ENCODE measurements at places on chromosomes 2 and 18.

DNA sequence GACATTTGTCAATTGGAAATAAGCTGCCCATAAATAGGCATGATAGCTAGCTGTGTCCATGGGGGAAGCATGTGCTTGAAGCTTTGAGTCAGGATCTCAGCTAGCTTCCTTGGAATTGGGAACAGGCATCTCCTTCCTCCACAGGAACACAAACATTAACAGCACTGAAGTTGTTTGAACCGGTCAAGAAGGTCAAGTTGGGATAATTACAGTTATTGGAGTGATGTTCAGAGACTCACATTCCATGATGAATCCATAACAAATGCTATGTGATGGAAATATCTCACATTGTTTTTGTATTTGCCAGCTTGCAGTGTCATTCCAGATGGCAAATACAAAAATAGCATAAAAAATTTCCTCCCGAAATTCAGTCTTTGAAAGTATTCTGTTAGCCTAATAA, 347.6 kb upstream of the SMIM21 start:
- no peaks in the 10 kb centered on the region for H3K27me3 ChIP-seq
- no peaks in the 10 kb centered on the region for H3K4me1 ChIP-seq

- H3K4me1 ChIP-seq = peaks cover 23% of the 10 kb centered on the region
- no peaks in the 10 kb centered on the region for H3K36me3 ChIP-seq
- no peak for DNase-seq
- no peaks in the 10 kb centered on the region for H3K27me3 ChIP-seq
- H3K4me3 ChIP-seq = no peak overlapping the region
Observed at GRCh38 chr2:80473796-80474195, 169.2 kb upstream of the LRRTM1 start.

GRCh38 chr2:3154700-3155099, 222.9 kb downstream of the EIPR1 start:
- no peak for DNase-seq
- 0 out of 2 replicates have a peak, but pooled peaks cover 5% of the 10 kb centered on the region for H3K4me1 ChIP-seq
- H3K27me3 ChIP-seq = no peaks in the 10 kb centered on the region
- H3K27ac ChIP-seq = no peak overlapping the region
- H3K4me3 ChIP-seq = no peak overlapping the region
- no peaks in the 10 kb centered on the region for H3K36me3 ChIP-seq

DNA sequence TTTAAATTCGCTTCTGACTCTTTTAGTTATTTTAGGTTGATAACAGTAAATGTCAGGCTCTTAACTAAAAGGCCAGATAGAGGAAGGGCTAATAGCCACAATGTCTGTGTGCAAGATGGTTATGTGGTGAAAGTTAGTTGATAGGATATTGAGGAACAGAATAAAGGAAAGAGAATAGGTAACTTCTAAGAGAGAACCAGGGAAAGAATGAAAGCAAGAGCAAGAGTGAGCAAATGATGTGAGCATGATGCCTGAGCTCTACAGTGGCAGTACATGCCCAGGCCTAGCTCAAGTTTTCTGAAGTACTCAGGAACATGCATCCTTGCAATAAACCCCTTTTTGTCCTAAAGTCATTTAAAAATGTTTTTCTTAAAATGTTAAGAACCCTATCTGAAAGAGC, 12.5 kb upstream of the TFPI start:
- no peak for DNase-seq
- H3K27me3 ChIP-seq = no peaks in the 10 kb centered on the region
- no peaks in the 10 kb centered on the region for H3K36me3 ChIP-seq
- no peaks in the 10 kb centered on the region for H3K4me1 ChIP-seq
- no peak overlapping the region for H3K4me3 ChIP-seq
- no peak overlapping the region for H3K27ac ChIP-seq

- H3K27ac ChIP-seq = no peak overlapping the region
- H3K36me3 ChIP-seq = no peaks in the 10 kb centered on the region
- H3K4me3 ChIP-seq = no peak overlapping the region
- H3K4me1 ChIP-seq = peaks cover 31% of the 10 kb centered on the region
- H3K27me3 ChIP-seq = no peaks in the 10 kb centered on the region
Observed at GRCh38 chr2:9311488-9311887, 104.9 kb downstream of the ASAP2 start.

- H3K4me3 ChIP-seq = no peak overlapping the region
- no peaks in the 10 kb centered on the region for H3K4me1 ChIP-seq
- H3K27me3 ChIP-seq = no peaks in the 10 kb centered on the region
- DNase-seq = no peak
Observed at GRCh38 chr2:50431958-50432650, 599.8 kb downstream of the NRXN1 start.

- H3K36me3 ChIP-seq = no peaks in the 10 kb centered on the region
- no peak overlapping the region for H3K27ac ChIP-seq
- no peak for DNase-seq
- H3K4me1 ChIP-seq = peaks cover 7% of the 10 kb centered on the region
- no peak overlapping the region for H3K4me3 ChIP-seq
- no peaks in the 10 kb centered on the region for H3K27me3 ChIP-seq
Observed at GRCh38 chr2:18819566-18819965, 230.2 kb upstream of the NT5C1B start.

GRCh38 chr2:45047301-45047700, 38.0 kb upstream of the SIX2 start:
- DNase-seq = no peak
- no peaks in the 10 kb centered on the region for H3K36me3 ChIP-seq
- H3K27ac ChIP-seq = no peak overlapping the region
- H3K4me1 ChIP-seq = no peaks in the 10 kb centered on the region
- H3K4me3 ChIP-seq = no peak overlapping the region

DNA sequence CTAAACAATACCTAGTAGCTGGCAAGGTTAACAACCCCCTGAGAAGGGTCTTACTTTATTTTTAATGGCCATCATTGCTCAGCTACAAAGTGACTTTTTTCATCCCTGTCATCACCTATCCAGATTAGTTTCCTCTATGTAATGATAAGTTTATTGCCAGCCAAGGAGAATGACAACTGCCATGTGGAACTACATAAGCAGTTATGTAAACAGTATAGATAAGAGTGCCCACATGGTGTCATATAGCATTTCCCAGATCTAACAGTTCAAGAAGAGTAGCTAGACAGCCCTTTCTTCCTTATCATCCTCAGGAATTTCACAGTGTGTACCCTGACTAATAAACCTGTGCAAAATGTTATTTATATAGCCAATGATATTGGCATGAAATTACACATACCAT, 240.2 kb upstream of the PIK3C3 start:
- no peaks in the 10 kb centered on the region for H3K36me3 ChIP-seq
- no peak overlapping the region for H3K27ac ChIP-seq
- H3K4me1 ChIP-seq = no peaks in the 10 kb centered on the region
- no peaks in the 10 kb centered on the region for H3K27me3 ChIP-seq
- H3K4me3 ChIP-seq = no peak overlapping the region

- no peak overlapping the region for H3K27ac ChIP-seq
- no peak for DNase-seq
- no peaks in the 10 kb centered on the region for H3K27me3 ChIP-seq
- no peaks in the 10 kb centered on the region for H3K4me1 ChIP-seq
- no peaks in the 10 kb centered on the region for H3K36me3 ChIP-seq
Observed at GRCh38 chr2:30382995-30383394, 64.1 kb upstream of the LCLAT1 start.

GRCh38 chr18:5388896-5389295, 93.4 kb upstream of the ZBTB14 start:
- no peak overlapping the region for H3K4me3 ChIP-seq
- H3K27me3 ChIP-seq = no peaks in the 10 kb centered on the region
- H3K36me3 ChIP-seq = no peaks in the 10 kb centered on the region
- no peaks in the 10 kb centered on the region for H3K4me1 ChIP-seq
- H3K27ac ChIP-seq = no peak overlapping the region

GRCh38 chr18:34385311-34385710, 160.6 kb upstream of the NOL4 start:
- no peak for DNase-seq
- H3K4me3 ChIP-seq = no peak overlapping the region
- H3K4me1 ChIP-seq = no peaks in the 10 kb centered on the region

- H3K27ac ChIP-seq = no peak overlapping the region
- no peak overlapping the region for H3K4me3 ChIP-seq
- no peak for DNase-seq
Observed at GRCh38 chr2:72027426-72028161, 120.1 kb downstream of the CYP26B1 start.

GRCh38 chr2:95296880-95297487, at the start of gene KCNIP3:
TSS of gene KCNIP3 (plus strand) at chr2:95297347. CDS start at chr2:95297439, 92 bp downstream.
- no peak within 1 kb of the TSS for H3K4me3 ChIP-seq
- no peak within 1 kb of the TSS for H3K27ac ChIP-seq
- no peak for DNase-seq
- no peaks in the 10 kb centered on the region for H3K4me1 ChIP-seq

DNA sequence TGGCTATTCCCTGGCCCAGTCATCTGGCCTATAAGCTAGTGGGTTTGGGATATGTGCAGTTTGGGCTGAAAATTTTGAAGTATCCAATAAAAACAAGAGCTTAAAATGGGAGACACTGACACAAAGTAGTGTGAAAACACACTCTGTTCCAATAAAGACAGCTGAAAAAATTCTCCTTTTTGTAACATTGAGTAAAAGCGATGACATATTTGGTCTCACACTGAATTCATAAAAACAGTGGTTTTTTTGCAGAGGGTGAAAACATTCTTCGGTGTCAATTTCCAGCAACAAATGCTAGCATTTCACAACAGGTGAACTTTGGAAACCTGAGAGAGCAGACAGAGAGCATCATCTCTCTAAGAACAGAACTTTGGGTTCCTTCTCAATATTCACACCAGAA, 142.2 kb downstream of the OSR1 start:
- no peaks in the 10 kb centered on the region for H3K36me3 ChIP-seq
- H3K4me1 ChIP-seq = no peaks in the 10 kb centered on the region
- H3K4me3 ChIP-seq = no peak overlapping the region
- no peak for DNase-seq
- no peaks in the 10 kb centered on the region for H3K27me3 ChIP-seq
- H3K27ac ChIP-seq = no peak overlapping the region

DNA sequence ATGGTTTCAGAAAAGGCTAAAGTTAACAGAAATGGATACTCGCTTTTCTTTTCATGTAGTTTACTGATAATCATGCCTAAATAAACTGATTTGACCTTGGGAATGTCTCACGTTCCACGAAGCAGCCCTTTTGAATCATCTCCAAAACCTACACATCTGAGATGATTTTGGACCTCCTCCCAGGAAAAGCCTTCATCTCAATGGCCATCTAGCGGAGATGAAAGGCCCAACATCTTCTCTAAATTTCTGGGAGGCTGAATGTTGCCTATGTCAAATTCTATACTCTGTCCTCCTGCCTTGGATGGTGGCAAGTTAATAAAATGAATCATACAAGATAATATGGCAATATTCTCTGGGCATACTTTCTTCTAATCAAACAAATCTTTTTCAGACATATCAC, 448.5 kb downstream of the ZEB2 start:
- H3K27me3 ChIP-seq = no peaks in the 10 kb centered on the region
- no peaks in the 10 kb centered on the region for H3K4me1 ChIP-seq
- DNase-seq = no peak
- no peak overlapping the region for H3K4me3 ChIP-seq
- no peaks in the 10 kb centered on the region for H3K36me3 ChIP-seq
- no peak overlapping the region for H3K27ac ChIP-seq

GRCh38 chr2:233486778-233487552, 79.6 kb downstream of the USP40 start:
- H3K4me3 ChIP-seq = no peak overlapping the region
- no peak overlapping the region for H3K27ac ChIP-seq
- no peak for DNase-seq

DNA sequence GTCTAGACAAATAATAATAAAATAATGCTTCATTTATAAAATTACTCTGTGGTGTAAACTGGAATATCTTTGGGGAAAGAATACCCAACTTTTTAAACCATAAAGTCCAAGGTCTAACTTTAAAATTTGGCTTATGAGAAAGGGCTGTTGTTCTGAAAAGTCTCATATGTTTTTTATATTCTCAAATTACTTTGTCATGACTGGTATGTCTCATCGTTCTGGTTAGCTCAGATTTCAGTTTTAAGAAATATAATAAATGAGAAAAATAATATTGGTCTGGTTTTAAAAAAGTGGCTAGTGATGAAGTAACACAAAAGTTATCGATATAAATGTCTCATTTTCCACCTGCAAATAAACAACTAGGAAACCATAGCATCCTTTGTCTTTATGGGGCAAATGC, 1658.1 kb downstream of the LRP1B start:
- H3K27ac ChIP-seq = no peak overlapping the region
- no peaks in the 10 kb centered on the region for H3K36me3 ChIP-seq
- no peak for DNase-seq
- H3K27me3 ChIP-seq = no peaks in the 10 kb centered on the region
- H3K4me1 ChIP-seq = no peaks in the 10 kb centered on the region

GRCh38 chr18:22552254-22552653, 134.5 kb upstream of the CTAGE1 start:
- no peak overlapping the region for H3K27ac ChIP-seq
- H3K4me3 ChIP-seq = no peak overlapping the region
- H3K27me3 ChIP-seq = no peaks in the 10 kb centered on the region
- H3K4me1 ChIP-seq = no peaks in the 10 kb centered on the region
- no peak for DNase-seq

DNA sequence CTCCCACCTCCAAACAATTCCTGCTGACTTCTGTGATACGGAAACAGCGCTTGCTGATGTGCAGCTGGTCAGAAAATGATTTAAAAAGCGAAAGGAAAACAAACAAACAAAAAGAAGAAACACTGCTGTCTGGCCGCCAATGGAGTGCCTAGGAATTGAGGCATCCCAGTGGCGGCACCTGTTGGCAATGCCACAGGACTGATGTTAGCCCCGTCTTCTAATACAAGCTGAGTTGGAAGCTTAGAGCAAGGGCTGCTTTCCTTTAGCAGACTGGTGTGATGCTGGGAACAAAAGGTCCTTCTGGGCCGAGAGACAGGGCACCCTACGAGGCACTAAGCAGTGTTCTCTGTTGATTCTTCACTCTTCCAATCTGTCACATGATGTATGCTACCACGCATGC, 163.6 kb upstream of the REV1 start:
- H3K4me1 ChIP-seq = no peaks in the 10 kb centered on the region
- no peak overlapping the region for H3K4me3 ChIP-seq
- H3K36me3 ChIP-seq = no peaks in the 10 kb centered on the region
- peak; percentile 31 for DNase-seq
- H3K27ac ChIP-seq = no peak overlapping the region

DNA sequence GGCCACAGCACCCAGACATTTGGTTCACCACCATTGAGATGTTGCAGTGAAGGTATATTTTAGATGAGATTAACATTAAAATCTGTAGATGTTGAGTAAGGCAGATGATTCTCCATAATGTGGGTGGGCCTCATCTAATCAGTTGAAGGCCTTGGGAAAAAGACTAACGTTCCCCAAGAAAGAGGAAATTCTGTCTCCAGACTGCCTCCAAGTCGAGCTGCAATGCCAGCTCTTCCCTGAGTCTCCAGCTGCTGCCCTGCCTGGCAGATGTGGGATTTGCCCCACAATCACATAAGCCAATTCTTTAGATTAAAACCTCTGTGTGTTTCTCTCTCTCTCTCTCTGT, 101.9 kb downstream of the PDCL3 start:
- H3K27ac ChIP-seq = no peak overlapping the region
- H3K4me1 ChIP-seq = no peaks in the 10 kb centered on the region
- no peak overlapping the region for H3K4me3 ChIP-seq

GRCh38 chr2:191115804-191116203, 35.0 kb downstream of the STAT4 start:
- DNase-seq = no peak
- no peaks in the 10 kb centered on the region for H3K36me3 ChIP-seq
- H3K27me3 ChIP-seq = no peaks in the 10 kb centered on the region
- H3K4me3 ChIP-seq = no peak overlapping the region
- peaks cover 20% of the 10 kb centered on the region for H3K4me1 ChIP-seq

GRCh38 chr2:10058251-10059015, 15.1 kb downstream of the KLF11 start:
- no peak overlapping the region for H3K27ac ChIP-seq
- no peak overlapping the region for H3K4me3 ChIP-seq
- H3K4me1 ChIP-seq = no peaks in the 10 kb centered on the region
- DNase-seq = no peak

- H3K4me1 ChIP-seq = no peaks in the 10 kb centered on the region
- H3K27ac ChIP-seq = no peak overlapping the region
- H3K36me3 ChIP-seq = no peaks in the 10 kb centered on the region
- DNase-seq = peak; percentile 35
Observed at GRCh38 chr2:45169339-45170190, 160.3 kb upstream of the SIX2 start.
